ENCODE measurements at places on chromosomes 11 and 22.

- no peak for DNase-seq
Observed at GRCh38 chr11:7687386-7687785, 14.1 kb upstream of the CYB5R2 start.

DNA sequence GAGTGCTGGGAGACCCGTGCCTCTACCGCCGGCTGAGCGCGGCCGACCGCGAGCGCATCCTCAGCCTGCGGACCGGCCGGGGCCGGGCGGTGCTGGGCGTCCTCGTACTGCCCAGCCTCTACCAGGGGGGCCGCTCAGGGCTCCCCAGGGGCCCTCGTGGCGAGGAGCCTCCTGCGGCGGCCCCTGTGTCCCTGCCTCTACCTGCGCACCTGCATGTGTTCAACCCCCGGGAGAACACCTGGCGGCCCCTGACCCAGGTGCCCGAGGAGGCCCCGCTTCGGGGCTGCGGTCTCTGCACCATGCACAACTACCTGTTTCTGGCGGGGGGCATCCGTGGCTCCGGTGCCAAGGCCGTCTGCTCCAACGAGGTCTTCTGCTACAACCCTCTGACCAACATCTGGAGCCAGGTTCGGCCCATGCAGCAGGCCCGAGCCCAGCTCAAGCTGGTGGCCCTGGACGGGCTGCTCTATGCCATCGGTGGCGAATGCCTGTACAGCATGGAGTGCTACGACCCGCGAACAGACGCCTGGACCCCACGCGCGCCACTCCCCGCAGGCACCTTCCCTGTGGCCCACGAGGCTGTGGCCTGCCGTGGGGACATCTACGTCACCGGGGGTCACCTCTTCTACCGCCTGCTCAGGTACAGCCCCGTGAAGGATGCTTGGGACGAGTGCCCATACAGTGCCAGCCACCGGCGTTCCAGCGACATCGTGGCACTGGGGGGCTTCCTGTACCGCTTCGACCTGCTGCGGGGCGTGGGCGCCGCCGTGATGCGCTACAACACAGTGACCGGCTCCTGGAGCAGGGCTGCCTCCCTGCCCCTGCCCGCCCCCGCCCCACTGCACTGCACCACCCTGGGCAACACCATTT is 3.5 kb downstream of the KLHDC7B start:
- no peak for DNase-seq

DNA sequence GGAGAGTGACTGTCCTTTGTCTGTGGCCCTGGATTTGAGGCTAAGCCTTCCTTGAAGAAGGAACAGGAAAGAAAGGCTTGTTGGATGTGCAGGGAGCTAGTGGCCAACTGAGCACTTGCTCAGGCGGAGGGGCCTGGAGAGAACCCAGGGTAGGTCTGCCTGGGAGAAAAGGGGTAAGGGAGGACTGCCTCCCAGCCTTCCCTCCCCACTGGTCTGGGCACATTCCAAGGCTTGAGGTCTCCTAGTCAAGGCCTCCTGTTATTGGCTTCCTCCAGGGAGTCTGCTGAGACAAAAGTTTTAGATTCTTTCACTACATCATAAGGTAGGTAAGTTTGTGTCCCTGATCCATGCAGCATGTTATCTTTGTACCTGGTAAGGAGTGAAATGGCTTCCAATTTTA is 15.2 kb downstream of the KCNQ1OT1 start:
- DNase-seq: no peak

DNA sequence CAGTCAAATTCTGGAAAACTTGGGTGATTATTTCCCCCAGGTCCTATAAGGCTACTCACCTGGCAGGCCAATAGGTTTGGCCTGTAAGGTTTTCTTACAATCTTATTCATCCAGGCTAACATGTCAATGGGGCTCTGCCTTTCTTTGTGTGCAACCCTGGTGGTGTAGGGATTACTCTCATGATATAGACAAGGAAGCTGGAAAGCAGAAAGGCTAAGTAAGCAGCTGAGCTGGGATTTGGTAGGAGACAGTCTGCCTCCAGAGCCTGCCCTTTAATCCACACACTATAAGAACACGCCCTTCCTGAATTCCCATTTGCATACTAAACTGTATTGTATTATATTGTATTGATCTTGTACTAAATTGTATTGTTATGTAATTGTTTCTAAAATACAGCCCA is 373.3 kb upstream of the CCDC90B start:
- DNase-seq: no peak

DNA sequence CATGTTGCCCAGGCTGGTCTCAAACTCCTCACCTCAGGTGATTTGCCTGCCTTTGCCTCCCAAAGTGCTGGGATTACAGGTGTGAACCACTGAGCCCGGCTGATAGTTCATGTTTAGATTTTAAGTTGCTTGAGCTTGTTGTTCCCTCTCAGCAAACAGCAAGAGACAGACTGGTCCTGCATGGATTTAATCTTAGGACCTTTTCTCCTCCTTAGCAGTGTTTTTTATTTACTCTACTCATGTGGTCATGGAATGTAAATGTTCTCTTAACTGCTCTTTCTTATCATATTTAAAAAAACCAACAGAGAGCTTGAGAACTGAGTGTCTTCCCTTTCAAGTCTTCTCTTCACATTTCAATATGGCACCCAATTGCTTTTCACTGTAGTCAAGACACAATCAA is 22.7 kb upstream of the PRDM10 start:
- DNase-seq: no peak

DNA sequence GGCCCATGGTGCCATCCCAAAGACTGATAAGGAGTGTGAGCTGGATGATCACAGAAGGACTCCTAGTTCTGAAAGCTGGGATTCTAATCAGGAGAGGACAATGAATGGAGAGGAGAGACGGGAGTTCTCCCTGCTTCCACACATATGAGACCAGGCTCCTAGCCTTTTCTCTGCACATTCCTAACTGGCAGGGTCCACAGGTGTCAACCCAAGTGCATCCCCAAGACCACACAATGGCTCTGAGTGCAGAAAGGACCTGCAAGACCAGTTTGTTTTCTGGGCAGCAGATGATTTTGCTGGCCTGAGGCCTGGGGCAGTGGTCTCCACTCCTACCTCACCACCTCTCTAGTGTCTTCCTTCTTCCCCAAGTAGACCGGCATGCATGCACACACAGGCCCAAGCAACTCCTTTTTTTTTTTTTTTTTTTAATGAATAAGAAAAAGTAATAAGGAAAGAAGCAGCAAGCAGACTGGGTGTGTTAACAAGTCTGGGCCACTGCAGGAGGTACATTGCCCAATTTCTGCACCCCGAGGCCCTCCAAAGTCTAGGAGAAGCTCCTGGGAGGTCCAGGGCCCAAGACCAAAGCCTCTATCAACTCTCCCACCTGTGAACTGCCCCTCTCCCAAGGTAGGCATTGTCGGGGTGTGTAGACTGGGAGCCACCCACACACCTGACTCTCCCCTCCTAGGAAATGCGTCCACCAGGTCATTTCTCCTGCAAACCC is 1.2 kb upstream of the TSKU start:
- no peak for DNase-seq

DNA sequence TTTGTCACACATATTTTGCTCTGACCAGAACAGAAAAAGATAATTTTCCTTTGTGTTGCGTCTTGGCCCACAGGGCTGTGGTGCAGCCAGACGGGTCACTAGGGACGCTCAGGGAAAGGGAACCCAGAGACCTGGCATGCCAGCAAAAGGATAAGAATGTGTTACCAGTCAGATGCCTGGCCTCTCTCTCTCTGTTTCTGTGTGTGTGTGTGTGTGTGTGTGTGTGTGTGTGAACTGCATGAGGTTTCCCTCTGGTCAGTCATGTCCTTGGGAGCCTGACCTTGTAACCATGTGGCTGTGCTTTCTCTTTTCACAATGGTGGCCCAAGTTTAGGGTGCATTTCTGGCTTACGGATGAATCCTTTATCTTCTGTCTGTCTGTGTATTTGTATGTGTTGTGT is 25.4 kb downstream of the CCKBR start:
- no peak for DNase-seq

- DNase-seq: no peak
Observed at GRCh38 chr11:16795146-16795545, 56.7 kb downstream of the C11orf58 start.

- DNase-seq: no peak
Observed at GRCh38 chr11:68749229-68750123, 1.8 kb downstream of the TESMIN start.

DNA sequence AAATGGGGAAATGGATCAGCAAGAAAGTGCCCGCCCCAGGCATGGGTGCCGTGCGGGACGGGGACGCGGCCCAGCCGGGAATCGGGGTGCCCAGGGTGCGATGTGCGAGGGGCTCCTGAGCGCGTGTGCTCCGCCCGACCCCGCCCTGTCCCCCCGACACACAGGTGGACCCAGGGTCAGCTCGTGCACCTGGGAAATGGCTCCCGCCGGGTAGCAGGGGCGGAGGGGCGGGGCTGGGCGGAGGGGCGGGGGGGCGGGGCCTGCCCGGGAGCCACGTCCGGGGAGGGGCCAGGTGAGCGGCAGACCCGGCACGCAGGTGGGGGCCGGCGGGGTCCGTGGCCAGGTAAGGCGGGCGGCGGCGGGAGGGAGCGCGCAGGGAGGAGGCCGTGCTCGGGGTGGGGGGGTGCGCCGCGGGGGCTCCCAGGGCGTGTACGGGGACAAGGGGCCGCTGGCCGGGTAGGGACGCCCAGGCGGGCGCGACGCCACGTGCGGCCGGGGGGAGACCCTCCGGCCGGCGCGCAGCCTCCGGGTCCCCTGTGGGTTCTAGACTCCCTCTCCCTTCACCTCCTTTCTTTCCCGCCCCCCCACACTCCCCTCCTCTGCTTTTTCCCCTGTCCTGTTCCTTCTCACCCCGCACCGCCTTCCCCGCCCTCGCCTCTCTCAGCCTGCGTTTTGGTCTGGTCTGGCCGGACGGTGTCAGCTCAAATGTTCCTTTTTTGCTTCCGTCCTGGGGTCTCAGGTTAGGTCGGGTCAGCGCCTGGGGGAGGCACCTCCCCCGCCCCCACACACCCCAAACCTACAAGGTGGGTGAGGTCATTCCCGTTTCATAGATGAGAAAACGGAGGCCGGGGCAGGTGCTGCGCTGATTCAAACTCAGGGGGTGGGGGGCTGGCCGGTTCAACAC is at the start of gene ARHGAP8:
Gene ARHGAP8, plus strand, starts transcription at position 291 of the 904 bp plus-strand sequence. CDS start 33,953 bp downstream, outside the sequence.
- DNase-seq: no peak

GRCh38 chr11:95279921-95280868 is 49.2 kb upstream of the SESN3 start:
- no peak for DNase-seq
